CD4-positive, alpha-beta T cell treated with Interleukin-2 at 100 ng/mL for 4 hours (primary cell): ENCODE measurements at places on chromosomes 2 and 18.

DNA sequence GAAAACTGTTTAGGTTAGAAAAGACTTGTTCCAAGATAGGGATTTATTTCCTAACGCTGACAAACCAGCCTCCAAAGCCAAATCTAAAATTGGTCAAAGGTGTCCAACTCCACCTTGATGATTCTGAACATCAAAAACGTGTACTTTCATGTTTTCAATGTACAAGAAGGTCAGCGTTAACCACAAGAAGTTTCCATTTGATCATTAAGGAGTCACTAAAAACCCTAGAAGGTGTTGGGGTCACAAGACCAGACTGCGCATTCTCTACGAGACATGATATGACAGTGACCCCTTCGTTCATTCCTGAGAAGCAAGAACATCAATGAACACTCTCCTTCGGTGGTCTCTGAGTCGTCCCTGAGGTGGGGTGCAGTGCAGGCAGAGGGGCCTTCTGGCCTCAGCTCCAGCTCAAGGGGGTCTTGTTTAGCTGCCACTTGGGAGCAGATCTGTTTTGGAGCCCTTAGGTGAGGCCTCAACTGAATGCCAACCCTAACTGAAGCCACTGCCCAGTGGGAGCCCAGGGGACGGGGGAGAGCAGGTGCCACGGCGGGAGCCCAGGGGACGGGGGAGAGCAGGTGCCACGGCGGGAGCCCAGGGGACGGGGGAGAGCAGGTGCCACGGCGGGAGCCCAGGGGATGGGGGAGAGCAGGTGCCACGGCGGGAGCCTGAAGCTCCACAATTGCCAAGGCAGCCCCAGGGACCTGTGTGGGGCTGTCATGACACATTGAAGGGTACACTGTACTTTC, 55.2 kb downstream of the PARD6G start:
- DNase-seq = no peak

GRCh38 chr2:162768656-162769055, 69.9 kb downstream of the KCNH7 start:
- DNase-seq = no peak

GRCh38 chr2:156625360-156626170, 189.4 kb downstream of the GPD2 start:
- DNase-seq = no peak

DNA sequence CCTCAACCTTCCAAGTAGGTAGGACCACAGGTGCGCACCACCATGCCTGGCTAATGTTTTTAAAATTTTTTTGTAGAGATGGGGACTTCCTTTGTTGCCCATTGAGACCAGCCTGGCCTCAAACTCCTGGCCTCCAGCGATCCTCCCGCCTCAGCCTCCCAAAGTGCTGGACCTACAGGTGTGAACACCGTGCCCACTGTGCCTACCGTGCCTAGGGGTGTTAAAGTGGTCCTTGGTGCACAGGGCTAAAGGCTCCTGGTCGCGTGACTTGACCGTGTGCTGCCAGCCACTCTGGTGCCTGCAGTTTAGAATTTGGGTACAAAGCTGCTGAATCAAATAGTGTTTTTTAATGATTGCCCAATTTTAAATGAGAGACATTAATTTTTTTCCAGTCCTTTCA, 51.0 kb upstream of the KCNG2 start:
- DNase-seq = no peak

GRCh38 chr2:170163411-170164065, 14.4 kb upstream of the MYO3B start:
- DNase-seq = no peak

DNA sequence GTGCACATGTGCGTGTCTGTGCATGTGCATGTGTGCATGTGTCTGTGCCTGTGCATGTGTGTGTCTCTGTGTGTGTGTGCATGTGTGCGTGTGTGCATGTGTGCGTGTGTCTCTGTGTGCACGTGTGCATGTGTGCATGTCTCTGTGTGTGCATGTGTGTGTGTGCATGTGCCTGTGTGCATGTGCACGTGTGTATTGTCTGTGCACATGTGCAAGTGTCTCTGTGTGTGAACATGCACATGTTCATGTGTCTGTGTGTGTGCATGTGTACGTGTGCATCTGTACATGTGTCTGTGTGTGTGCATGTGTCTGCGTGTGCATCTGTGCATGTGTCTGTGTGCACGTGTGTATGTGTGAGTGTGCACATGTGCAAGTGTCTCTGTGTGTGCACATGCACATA, 277.3 kb downstream of the GALR1 start:
- no peak for DNase-seq
